ENCODE measurements at places on chromosomes 3 and 15.
A peak's percentile ranks its signal among the peaks of the same experiment; 100 is the strongest.

GRCh38 chr3:13332740-13333139, 87.4 kb downstream of the NUP210 start:
- DNase-seq: no peak
- no peaks in the 10 kb centered on the region for H3K27me3 ChIP-seq
- H3K4me3 ChIP-seq: no peak overlapping the region
- H3K36me3 ChIP-seq: peaks cover 57% of the 10 kb centered on the region
- no peaks in the 10 kb centered on the region for H3K4me1 ChIP-seq

DNA sequence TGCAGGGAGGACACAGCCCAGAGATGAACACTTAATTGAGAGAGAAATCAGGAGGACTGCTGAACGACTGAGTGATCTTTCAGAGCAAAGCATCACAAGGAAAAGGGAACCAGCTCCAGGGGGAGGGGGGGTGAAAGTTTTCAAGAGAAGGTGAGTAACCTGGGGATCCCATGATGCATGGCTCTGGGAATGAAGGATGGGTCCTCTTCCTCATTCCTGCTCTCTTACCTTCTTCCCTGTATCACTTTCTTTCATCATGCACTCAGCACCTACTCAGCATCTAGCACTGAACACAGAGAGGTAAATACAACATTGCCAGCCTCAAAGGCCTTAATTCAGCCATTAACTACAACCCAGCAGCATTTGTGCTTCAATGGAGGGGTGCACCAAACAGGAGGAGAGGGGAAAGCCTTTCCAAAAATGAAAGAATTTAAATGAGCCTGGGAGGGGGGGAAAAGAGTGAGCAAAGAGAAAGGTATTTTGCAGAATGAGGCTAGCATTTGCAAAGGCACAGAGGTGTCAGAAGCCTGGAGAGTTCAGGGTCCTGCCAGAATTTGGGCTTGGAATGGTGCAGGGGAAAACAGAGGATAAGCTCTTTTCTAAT, 427.4 kb downstream of the FOXP1 start:
- DNase-seq: no peak
- no peaks in the 10 kb centered on the region for H3K27me3 ChIP-seq
- peaks cover 2% of the 10 kb centered on the region for H3K4me1 ChIP-seq
- no peak overlapping the region for H3K27ac ChIP-seq
- peaks cover 9% of the 10 kb centered on the region for H3K36me3 ChIP-seq

- DNase-seq: no peak
- no peak overlapping the region for H3K27ac ChIP-seq
- no peaks in the 10 kb centered on the region for H3K4me1 ChIP-seq
- no peaks in the 10 kb centered on the region for H3K36me3 ChIP-seq
These were observed 30.4 kb upstream of the KLF13 start for GRCh38 chr15:31296219-31296645.

DNA sequence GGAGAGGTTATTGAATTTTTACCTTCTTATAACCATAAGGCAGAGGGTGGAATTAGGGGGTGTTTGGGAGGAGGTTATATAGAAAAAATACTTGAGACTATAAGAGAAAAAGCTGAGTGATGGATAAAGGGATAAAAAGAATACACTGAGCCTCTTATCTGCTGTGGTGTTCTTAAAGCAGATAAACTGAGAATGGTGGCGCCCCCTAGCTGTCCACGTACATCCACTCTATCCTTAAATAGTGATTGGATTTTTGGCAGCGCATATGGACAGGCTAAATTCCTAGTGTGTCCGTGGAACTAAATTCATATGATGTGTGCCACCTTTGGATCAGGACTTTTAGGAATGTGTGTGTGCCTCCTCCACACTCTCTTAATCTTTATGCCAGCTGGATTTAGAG, 121.1 kb downstream of the OXSM start:
- DNase-seq: peak; percentile 46
- no peak overlapping the region for H3K27ac ChIP-seq
- no peaks in the 10 kb centered on the region for H3K36me3 ChIP-seq
- no peak overlapping the region for H3K4me3 ChIP-seq

- H3K4me3 ChIP-seq: no peak overlapping the region
- H3K27ac ChIP-seq: no peak overlapping the region
- no peaks in the 10 kb centered on the region for H3K36me3 ChIP-seq
- H3K4me1 ChIP-seq: no peaks in the 10 kb centered on the region
These were observed 62.5 kb downstream of the FOXP1 start for GRCh38 chr3:71521021-71521352.

GRCh38 chr15:28947221-28947674, 61.5 kb downstream of the APBA2 start:
- H3K4me1 ChIP-seq: peaks cover 52% of the 10 kb centered on the region
- peaks cover 22% of the 10 kb centered on the region for H3K27me3 ChIP-seq
- no peak overlapping the region for H3K4me3 ChIP-seq
- H3K36me3 ChIP-seq: no peaks in the 10 kb centered on the region
- DNase-seq: peak; percentile 40

DNA sequence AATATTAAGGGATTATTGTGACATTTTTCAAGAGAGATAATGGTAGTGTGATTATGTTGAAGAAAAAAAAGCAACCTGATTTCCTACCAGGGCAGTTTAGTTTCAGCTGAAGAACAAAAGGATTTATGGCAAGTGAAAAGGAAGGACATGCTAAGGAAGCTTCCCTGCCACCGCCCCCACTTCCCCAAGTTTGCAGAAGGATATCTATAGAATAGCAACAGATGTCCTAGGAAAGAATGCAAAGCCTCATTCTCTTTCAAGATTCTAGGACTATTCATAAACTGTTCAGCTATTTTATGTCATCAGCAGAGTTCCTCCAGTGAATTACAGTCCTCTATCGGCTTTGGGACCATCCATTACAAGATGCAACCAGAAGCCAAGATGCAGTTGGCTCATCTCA, 160.8 kb downstream of the SATB1 start:
- DNase-seq: no peak
- no peaks in the 10 kb centered on the region for H3K36me3 ChIP-seq
- H3K27ac ChIP-seq: no peak overlapping the region
- no peak overlapping the region for H3K4me3 ChIP-seq
- peaks cover 17% of the 10 kb centered on the region for H3K27me3 ChIP-seq

DNA sequence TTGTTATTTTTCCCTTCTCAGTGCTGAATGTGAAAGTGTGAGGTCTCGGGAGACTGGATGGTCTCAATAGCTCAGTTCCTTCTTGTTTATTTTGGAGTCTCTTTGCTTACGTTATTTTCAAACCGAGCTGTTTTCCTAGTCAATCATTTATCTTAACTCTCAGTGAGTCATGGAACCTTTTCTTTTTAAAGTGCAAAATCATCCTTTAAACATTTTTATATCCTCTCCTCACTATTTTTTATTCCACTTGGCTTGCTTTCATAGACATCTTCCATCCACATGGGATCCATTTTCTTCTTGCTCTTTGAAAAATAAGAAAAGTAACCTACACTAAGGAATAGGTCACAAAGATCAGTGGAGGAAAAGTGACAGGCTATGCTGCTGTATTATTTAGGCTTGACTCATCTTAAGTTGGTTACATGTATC, 497.8 kb downstream of the NAALADL2 start:
- no peak for DNase-seq
- H3K27me3 ChIP-seq: no peaks in the 10 kb centered on the region
- H3K36me3 ChIP-seq: no peaks in the 10 kb centered on the region

DNA sequence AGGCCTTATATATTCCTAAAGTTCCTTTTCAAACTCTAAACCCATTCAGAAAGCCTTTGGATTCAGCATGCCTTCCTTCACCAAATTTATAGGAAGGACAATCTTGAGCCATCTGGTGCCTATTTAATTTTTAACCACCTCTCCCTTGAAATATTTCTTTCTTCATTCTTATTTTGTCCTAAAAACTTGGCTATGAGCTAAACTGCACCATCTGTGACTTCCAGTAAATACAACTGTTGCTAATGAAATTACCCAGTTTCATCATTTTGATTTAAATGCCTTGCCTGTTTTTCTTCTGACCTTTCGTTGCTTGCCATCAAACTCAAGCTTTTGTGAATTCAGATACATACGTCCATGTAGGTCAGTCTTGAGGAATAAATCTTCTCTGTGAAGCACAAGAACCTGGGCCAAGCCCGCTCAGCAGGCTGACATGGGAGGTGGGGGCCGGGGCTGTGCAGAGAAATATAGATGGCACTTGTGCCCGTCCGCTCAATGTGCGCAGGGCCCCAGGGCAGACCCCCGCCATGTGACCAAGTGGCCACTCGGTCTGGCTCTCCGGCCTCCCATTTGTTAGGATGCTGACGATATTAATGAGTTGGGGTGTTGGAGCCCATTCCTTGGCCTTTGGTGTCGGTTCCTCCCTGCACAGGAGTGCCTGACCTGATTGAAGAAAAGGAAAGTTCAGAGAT, 335.9 kb downstream of the VPS13C start:
- no peak overlapping the region for H3K4me3 ChIP-seq
- no peak for DNase-seq

DNA sequence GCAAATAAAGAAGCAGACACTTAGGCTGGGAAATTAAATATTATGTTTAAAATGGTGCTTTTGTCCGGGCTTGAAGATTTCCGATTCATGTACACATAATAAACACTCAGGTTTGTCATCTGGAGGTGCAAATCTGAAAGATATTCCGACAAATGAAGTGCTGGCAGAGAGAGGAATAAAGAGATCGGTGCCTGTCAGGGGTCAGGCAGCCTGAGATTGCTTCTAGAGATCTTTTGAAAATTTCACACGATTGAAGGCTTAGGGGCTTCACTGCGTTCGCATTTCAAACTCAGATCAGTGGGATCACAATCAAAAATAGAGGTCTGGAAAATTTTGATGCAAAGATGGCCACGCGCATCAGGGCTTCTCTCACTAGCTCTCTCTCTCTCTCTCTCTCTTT, 33.2 kb downstream of the NR2F2 start:
- H3K27ac ChIP-seq: no peak overlapping the region
- no peak overlapping the region for H3K4me3 ChIP-seq
- peaks cover 2% of the 10 kb centered on the region for H3K36me3 ChIP-seq
- DNase-seq: no peak
- H3K27me3 ChIP-seq: peaks cover 89% of the 10 kb centered on the region
- no peaks in the 10 kb centered on the region for H3K4me1 ChIP-seq

DNA sequence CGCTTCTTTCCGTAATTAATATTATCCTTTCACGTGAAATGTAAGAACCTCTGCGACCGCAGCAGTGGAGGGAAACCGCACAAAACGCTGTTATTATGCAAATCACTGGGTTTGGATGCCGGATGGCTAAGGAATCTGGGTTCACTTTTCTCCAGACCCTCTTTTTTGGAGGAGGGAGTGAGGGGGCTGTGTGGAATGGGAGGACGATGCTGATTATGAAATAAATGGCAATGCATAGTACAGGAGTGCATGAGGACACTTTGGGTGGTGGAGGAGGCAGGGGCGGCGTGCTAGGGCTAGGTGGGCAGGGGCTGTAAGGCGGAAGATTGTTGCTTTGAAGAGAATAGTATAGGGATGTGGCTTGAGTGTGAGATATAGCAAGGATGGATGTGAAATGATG, 1.8 kb downstream of the CADM2 start:
- H3K27me3 ChIP-seq: peaks cover 27% of the 10 kb centered on the region
- no peak for DNase-seq
- no peaks in the 10 kb centered on the region for H3K36me3 ChIP-seq

GRCh38 chr3:3066378-3066777, 43.8 kb downstream of the IL5RA start:
- no peaks in the 10 kb centered on the region for H3K27me3 ChIP-seq
- no peaks in the 10 kb centered on the region for H3K36me3 ChIP-seq
- DNase-seq: no peak

- peaks cover 25% of the 10 kb centered on the region for H3K36me3 ChIP-seq
- H3K27ac ChIP-seq: peak overlapping the region; percentile 6
- no peak overlapping the region for H3K4me3 ChIP-seq
- H3K4me1 ChIP-seq: peaks cover 35% of the 10 kb centered on the region
- H3K27me3 ChIP-seq: no peaks in the 10 kb centered on the region
- no peak for DNase-seq
These were observed 45.7 kb downstream of the PDHB start for GRCh38 chr3:58387650-58388546.

DNA sequence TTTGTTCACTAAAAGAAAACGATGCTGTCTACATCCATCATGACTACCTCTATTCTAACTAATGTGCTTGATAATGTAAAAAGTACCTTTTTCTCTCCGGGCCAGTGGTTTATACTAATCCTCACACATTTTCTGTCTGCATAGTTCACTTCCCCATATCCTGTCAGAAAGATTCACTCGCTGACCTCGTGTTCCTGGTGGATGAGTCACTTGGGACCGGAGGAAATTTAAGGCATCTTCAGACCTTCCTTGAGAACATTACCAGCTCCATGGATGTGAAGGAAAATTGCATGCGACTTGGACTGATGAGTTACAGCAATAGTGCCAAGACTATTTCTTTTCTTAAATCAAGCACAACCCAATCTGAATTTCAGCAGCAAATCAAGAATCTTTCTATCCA, 33.8 kb downstream of the COL6A5 start:
- no peak overlapping the region for H3K27ac ChIP-seq
- H3K27me3 ChIP-seq: peaks cover 5% of the 10 kb centered on the region
- H3K4me1 ChIP-seq: no peaks in the 10 kb centered on the region
- no peaks in the 10 kb centered on the region for H3K36me3 ChIP-seq
- DNase-seq: no peak

GRCh38 chr3:10530241-10530640, 24.9 kb upstream of the ATP2B2 start:
- no peaks in the 10 kb centered on the region for H3K36me3 ChIP-seq
- DNase-seq: peak; percentile 26
- no peaks in the 10 kb centered on the region for H3K4me1 ChIP-seq
- no peak overlapping the region for H3K4me3 ChIP-seq
- peaks cover 8% of the 10 kb centered on the region for H3K27me3 ChIP-seq

- no peak for DNase-seq
- H3K27me3 ChIP-seq: peaks cover 47% of the 10 kb centered on the region
- H3K27ac ChIP-seq: no peak overlapping the region
- no peaks in the 10 kb centered on the region for H3K4me1 ChIP-seq
- H3K4me3 ChIP-seq: no peak overlapping the region
These were observed 29.2 kb downstream of the CPN2 start for GRCh38 chr3:194321693-194322640.

- H3K4me3 ChIP-seq: no peak overlapping the region
- H3K27me3 ChIP-seq: peaks cover 25% of the 10 kb centered on the region
- no peak for DNase-seq
These were observed 10.7 kb upstream of the CYP8B1 start for GRCh38 chr3:42886294-42886822.

- no peak overlapping the region for H3K4me3 ChIP-seq
- H3K27ac ChIP-seq: peak overlapping the region; percentile 58
- peaks cover 11% of the 10 kb centered on the region for H3K4me1 ChIP-seq
- peaks cover 61% of the 10 kb centered on the region for H3K27me3 ChIP-seq
- DNase-seq: peak; percentile 80
- H3K36me3 ChIP-seq: no peaks in the 10 kb centered on the region
These were observed 65.2 kb upstream of the UBE2E1 start for GRCh38 chr3:23740517-23740965.

- no peaks in the 10 kb centered on the region for H3K4me1 ChIP-seq
- H3K4me3 ChIP-seq: no peak overlapping the region
- no peak for DNase-seq
- no peaks in the 10 kb centered on the region for H3K27me3 ChIP-seq
- H3K27ac ChIP-seq: no peak overlapping the region
- no peaks in the 10 kb centered on the region for H3K36me3 ChIP-seq
These were observed 188.4 kb downstream of the RAP2B start for GRCh38 chr3:153350420-153350819.

- H3K27ac ChIP-seq: no peak overlapping the region
- H3K4me1 ChIP-seq: no peaks in the 10 kb centered on the region
- H3K4me3 ChIP-seq: no peak overlapping the region
- no peaks in the 10 kb centered on the region for H3K36me3 ChIP-seq
- no peak for DNase-seq
These were observed 21.3 kb upstream of the RFTN1 start for GRCh38 chr3:16534640-16535262.

Measured in activated CD8-positive, alpha-beta memory T cell treated with anti-CD3 and anti-CD28 coated beads, Interleukin-2, amount 10 ng/mL, durations not matched to agents 7 days and 5 days (primary cell).